Astrocyte (in vitro differentiated cells and primary cell): ENCODE measurements at places on chromosomes 16 and 17. TPM values are rescaled to one million over a fixed set of nuclear protein-coding genes. Genes with fewer than 3 reads are reported as not detected.

DNA sequence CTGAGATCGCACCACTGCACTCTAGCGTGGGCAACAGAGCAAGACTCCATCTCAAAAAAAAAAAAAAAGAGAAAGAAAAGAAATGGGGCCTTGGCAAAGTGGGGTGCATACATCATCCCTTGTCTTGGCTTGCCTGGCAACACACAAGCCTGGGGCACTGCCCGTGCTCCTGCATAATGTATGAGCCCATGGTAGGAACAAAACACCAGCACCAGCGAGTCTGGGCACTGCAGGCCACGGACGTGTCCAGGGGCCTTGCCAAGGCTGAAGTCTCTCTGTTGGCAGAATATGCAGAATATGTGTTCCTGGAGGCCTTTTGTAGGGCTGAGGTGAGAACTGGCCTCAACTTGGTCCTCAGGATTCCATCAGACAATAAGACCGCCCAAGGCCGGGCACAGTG lies 15.7 kb upstream of the ALDOA start:
- no peak for DNase-seq

Gene KRTAP16-1
- total RNA-seq = not detected in 2 replicates

Gene ETV4
- 10.6 and 11.4 TPM in 2 replicates for total RNA-seq

- DNase-seq = no peak
These were observed 3.4 kb downstream of the SP6 start for GRCh38 chr17:47847341-47848197.

Gene OR1F1
- total RNA-seq = 0.32 TPM in 1 of 2 replicates, not detected in the other

- peak; percentile 74 for DNase-seq
These were observed 159.4 kb upstream of the CHMP6 start for GRCh38 chr17:80832266-80832676.

DNA sequence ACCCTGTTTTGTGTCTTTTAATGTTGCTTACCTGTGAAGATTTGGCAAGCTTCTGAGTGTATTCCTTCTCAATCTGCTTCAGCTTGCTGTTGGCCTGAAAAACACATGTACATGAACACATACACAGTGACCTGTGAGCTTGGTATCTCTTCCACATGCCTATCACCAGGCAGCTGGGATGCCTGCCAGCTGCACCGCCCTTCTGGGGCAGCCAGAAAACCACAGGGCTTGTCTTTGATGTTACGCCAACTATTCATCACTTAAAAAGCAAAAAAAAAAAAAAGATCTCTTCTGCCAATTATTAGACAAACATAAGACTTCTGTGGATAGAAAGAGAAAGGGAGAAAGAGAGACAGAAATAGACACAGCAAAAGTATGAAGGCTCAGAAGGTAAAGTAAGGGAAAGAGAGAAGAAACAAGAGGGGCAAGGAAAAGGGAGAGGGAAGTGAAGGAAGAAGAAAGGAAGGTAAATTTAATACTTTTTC lies 189.2 kb upstream of the AXIN2 start:
- DNase-seq = peak; percentile 95

GRCh38 chr17:79342376-79342775 lies 267.8 kb downstream of the ENGASE start:
- DNase-seq = no peak

- no peak for DNase-seq
These were observed 1.0 kb upstream of the HLF start for GRCh38 chr17:55263569-55264277.

- no peak for DNase-seq
These were observed 322 bp upstream of the KLHL11 start for GRCh38 chr17:41865596-41865893.

DNA sequence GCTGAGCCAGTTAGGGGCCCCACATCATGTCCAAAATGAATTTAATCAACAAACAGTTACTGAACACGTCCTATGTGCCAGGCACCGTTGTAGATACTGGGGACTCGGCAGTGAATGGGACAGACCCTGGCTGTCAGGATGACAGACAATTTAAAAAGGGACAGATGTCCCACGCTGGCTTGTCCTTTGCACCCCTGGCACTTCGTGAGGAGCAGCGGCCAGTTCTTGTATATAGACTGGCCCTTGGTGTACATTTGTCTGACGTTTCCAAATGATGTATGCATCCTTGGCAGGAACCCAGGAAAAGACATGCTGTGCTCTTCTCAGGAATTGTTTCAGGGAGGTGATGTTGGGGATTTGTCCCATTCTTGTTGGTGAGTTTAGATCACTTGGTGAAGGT lies 21.1 kb downstream of the IL4R start:
- DNase-seq = no peak

Gene COL1A1
- total RNA-seq = 12,796 and 18,656 TPM in 2 replicates

Gene SLFN5
- total RNA-seq = 108 and 120 TPM in 2 replicates

- DNase-seq = no peak
These were observed 241.0 kb downstream of the GRIN2A start for GRCh38 chr16:9941245-9941644.

DNA sequence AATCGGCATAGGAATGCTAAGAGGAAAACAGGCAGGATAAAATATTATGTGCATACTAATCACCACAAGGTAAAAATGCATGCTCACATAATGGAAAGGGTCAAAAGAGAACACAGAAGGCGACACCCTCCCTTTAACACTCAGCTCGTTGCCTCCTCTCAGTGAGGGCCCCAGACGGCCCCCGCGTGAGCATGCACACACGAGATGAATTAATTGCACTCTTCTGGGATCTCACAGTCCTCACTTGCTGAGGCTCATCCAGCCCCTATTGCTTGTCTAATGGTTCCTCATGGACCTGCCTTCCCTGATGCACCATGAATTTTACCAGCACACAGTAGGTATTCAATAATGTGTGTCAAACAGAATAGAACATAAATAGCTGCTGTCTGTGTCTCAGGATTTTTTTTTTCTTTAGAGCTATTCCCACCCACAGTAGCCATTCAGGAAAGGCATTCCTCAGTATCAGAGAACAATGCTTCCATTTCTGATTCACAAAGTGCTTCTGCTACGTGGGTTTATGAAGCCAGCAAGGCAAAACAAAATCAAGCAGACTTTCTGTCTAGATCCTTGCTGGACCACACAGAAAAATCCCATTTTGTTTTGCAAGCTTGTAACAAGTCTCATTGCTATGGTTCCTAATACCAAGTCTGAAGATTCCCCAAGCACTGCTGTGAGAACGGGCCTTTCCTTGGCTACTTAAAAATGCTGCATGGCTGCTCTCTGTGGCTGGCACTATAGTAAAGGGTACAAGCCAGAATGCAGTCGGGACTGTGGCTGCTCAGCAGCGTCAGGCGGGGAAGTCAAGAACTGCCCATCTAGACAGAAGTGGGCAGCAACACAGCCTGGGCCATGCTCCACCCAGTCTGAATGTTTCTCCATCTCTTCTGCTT lies 43.6 kb downstream of the TOM1L2 start:
- peak; percentile 62 for DNase-seq

Gene ORMDL3
- total RNA-seq = 65.3 and 70.2 TPM in 2 replicates

Gene GPR139
- not detected in 2 replicates for total RNA-seq

GRCh38 chr16:12896562-12896961 lies 4.8 kb upstream of the SHISA9 start:
- peak; percentile 4 for DNase-seq

Gene PLEKHG4
- total RNA-seq = 1.8 and 2.4 TPM in 2 replicates

- peak; percentile 23 for DNase-seq
These were observed 7.8 kb upstream of the EFTUD2 start for GRCh38 chr17:44906763-44907728.

GRCh38 chr16:20844588-20844987 lies 38.3 kb downstream of the REXO5 start:
- DNase-seq = no peak

DNA sequence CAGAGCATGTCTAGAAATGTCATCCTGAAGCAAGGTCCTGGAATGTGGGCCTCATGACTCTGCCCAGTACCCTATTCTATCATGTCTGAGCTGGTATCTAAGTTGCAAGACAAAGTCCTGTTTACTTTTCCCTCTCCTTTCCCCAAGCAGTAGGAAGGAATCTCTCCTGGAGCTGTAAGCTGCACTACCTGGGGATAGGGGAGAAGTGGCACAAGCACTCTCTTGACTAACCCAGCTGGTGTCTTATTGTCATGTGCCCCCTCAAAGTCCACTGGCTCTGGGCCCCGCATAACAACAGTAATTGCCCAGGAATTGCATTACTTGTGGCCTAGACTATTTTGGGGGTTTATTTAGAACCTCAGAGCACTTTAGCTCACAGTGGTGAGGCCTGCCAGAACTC lies 1366.3 kb upstream of the GOT2 start:
- DNase-seq = no peak

DNA sequence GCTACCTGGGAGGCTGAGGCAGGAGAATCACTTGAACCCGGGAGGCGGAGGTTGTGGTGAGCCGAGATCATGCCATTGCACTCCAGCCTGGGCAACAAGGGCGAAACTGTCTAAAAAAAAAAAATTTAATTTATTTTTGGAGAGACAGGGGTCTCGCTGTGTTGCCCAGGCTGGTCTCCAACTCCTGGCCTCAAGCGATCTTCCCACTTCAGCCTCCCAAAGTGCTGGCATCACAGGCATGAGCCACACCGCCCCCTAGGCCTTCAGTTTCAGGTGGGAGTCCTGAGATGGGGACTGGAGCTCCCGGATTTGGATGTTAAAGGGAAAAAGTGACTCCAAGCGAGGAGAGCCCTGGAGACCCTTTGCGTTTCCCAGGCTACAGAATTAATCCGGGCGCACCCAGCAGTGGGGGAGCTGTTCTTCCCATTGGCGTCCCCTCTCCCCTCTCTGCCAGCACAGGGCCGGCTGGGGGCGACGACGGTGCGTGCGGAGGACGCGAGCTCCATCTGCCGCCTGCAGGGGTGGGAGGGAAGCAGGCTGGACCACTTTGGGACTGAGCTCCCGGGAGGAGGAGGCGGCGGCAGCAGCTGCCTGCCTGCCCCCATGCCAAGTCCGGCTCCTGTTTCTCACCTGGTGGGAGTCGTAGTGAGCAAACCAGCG lies 49.3 kb upstream of the USP7 start:
- no peak for DNase-seq

DNA sequence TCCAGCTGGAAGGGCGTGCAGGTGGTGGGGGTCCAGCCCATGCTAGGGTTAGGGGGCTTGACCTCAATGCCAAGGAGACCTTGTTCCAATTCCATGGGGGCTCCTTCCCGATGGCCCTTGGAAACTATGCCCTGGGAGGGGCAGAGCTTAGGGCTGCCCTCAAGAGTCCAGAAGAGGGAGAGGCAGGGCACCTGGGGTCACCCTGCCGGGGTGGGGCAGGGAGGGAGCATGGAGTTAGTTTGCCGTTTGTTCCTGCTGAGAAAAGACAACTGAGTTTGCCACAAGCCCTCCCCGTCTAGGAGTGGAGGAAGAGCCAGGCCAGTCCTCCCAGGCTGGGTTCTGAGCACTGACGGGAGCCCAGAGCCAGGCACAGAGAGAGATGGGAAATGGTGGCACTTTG lies 21.4 kb downstream of the MMP15 start:
- DNase-seq = no peak

- DNase-seq = no peak
These were observed 3.4 kb downstream of the WSCD1 start for GRCh38 chr17:6073620-6074019.

DNA sequence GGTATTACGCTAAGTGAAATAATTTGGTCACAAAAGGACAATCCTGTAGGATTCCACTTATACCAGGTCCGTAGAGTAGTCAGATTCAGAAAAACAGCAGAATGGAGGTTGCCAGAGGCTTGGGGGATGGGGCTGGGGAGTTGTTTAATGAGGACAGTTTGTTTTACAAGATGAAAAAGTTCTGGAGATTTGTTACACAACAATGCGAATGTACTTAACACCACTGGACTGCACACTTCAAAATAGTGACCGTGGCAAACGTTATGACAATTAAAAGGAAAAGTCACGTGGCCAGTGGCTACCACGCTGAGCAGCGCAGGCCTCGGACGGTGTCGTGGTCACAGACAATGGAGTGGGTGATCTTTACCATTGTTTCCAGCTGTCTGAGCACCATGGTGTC lies 338.1 kb downstream of the SEC14L1 start:
- DNase-seq = no peak

- DNase-seq = no peak
These were observed 18.8 kb upstream of the AMZ2 start for GRCh38 chr17:68228817-68229570.

GRCh38 chr17:56548661-56549060 lies 44.8 kb upstream of the NOG start:
- DNase-seq = no peak

DNA sequence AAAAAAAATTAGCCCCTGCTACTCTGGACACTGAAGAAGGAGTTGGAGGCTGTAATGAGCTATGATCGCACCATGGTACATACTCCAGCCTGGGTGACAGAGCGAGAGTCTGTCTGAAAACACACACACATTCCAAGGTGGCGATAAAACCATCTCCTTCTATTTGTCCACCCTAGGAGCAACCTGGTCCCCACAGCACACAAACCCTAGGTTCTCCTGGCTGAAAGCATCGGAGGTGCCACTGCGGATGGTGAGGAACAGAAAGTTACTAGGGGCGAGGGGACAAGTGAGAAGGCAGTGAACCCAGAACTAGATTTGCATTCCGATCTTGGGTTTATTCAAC lies 1.4 kb upstream of the ECI1 start:
- no peak for DNase-seq

DNA sequence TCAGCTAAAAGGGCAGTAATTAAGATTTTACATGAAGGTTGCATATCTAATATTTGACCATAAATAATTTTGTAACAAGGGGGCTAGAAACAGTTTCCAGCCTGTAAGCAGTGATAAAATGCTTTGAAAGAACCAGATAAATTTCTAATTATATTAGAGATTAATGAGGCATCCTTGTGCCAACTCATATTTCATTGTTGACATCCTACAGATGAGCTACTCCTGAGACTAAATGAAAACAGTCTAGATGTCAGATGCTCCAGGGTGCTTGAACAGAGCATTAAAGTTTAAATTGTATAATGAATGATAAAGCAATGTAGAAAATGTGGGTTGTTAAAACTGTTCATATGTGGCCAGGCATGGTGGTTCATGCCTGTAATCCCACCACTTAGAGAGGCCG lies 23.3 kb downstream of the IQCK start:
- DNase-seq = no peak

Gene QRICH2
- total RNA-seq = 2.5 and 3.8 TPM in 2 replicates

GRCh38 chr16:65809627-65810026 lies 556.9 kb upstream of the CDH5 start:
- no peak for DNase-seq

Gene DOC2B
- 0.11 and 0.17 TPM in 2 replicates for total RNA-seq

Gene NOXO1
- total RNA-seq = 0.89 TPM in 1 of 2 replicates, not detected in the other

DNA sequence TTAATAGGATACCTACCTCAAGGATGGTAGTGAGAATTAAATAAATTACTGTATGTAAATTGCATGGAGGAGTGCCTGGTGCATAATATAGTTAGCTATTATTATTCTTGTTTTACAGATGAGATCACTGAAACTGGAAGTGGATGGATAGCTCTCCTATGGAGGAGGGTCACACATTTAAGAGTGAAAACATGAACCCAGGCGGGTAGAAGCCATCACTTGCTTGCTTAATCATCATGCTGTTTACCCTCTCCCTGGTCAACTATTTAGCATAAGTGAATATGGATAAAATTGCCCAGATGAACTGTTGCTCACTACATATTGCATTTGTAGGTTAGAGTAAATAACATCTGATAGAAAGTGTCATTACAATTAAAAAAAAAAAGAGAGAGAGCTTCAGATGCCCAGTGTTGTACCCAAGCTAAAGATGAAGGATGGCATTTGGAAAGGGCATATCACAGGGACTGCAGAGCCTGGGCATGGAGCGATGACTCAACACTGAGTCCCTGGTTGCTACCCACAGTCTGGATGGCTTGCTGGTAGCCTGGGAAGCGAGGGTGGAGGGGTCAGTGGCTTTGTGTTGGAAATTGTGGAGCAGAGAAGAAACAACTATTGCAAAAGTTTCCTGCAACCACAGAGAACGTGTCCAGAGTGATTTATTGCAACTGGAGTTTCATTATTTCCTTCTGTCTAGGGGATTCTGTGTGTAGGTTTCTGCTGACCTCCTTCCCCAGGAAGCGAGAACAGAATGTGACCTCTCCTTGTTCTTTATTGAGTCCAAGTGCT lies 414.4 kb downstream of the SHISA9 start:
- peak; percentile 61 for DNase-seq

Gene HS3ST3A1
- total RNA-seq = 7.6 and 8.7 TPM in 2 replicates
